ENCODE measurements at places on chromosomes 11 and 22.

GRCh38 chr11:110968348-110969062, 256.3 kb upstream of the ARHGAP20 start:
- no peaks in the 10 kb centered on the region for H3K4me1 ChIP-seq
- H3K4me3 ChIP-seq: no peak overlapping the region
- no peaks in the 10 kb centered on the region for H3K27me3 ChIP-seq
- H3K36me3 ChIP-seq: no peaks in the 10 kb centered on the region

DNA sequence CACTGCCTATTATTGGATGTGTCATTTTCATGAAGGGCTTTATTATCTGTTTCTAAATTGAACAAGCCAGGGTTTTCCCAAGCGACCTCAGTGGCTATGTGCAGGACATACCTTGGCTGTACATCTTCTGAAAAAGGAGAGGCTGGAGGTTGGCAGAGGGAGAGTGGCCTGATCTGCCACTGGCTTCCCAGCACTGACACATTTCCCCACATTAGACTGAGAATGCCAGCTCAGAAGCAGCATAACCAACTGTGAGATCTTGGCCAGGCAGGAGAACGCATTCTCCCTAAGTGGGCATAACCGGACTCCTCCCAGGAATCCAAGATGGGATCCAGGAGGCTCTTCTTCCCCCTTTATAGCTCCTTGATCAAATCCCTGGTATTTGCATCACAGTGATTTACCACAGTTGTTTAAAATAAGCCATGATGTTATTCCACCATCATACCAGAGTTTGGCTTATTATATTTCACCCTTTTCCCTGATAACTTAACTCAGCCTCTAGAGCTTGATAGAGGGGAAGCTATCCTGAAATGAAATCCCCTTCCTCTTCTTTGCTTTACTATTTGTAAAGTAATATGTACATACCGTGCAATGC, 33.8 kb downstream of the AMOTL1 start:
- H3K36me3 ChIP-seq: no peaks in the 10 kb centered on the region
- H3K27ac ChIP-seq: no peak overlapping the region
- H3K27me3 ChIP-seq: no peaks in the 10 kb centered on the region

GRCh38 chr11:2714871-2715270, 15.1 kb upstream of the KCNQ1OT1 start:
- no peaks in the 10 kb centered on the region for H3K36me3 ChIP-seq
- no peaks in the 10 kb centered on the region for H3K4me1 ChIP-seq
- no peak overlapping the region for H3K4me3 ChIP-seq

- peak; percentile 7 for DNase-seq
- no peaks in the 10 kb centered on the region for H3K36me3 ChIP-seq
- no peak overlapping the region for H3K27ac ChIP-seq
- no peaks in the 10 kb centered on the region for H3K27me3 ChIP-seq
Observed at GRCh38 chr11:35598254-35599125, 19.8 kb upstream of the FJX1 start.

- DNase-seq: no peak
- H3K4me1 ChIP-seq: no peaks in the 10 kb centered on the region
- no peaks in the 10 kb centered on the region for H3K36me3 ChIP-seq
- no peaks in the 10 kb centered on the region for H3K27me3 ChIP-seq
Observed at GRCh38 chr11:127531167-127531566, 530.6 kb upstream of the KIRREL3 start.

GRCh38 chr11:67010296-67010905, 12.5 kb upstream of the SYT12 start:
- H3K27ac ChIP-seq: no peak overlapping the region
- no peaks in the 10 kb centered on the region for H3K4me1 ChIP-seq
- H3K27me3 ChIP-seq: no peaks in the 10 kb centered on the region

DNA sequence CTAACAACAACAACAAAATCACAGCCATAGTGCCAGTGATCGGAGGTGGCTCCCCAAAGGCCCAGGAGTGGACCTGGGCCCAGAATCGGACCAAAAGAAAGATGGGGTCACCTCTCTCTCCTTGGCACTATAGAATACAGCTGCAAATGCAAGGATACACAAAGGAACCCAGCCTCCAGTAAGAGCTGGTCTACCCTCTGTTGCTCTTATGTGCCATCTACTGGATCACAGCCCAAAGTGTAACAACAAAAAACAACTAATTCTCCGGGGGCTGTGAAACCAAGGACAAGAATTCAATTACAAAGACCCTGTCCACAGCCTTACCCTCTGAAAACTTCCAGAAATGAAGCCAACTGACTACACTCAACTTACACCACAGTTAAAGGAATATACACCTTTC, 21.6 kb downstream of the OR8G5 start:
- no peak overlapping the region for H3K4me3 ChIP-seq
- no peaks in the 10 kb centered on the region for H3K4me1 ChIP-seq
- no peaks in the 10 kb centered on the region for H3K36me3 ChIP-seq
- no peak overlapping the region for H3K27ac ChIP-seq
- DNase-seq: no peak
- H3K27me3 ChIP-seq: no peaks in the 10 kb centered on the region

DNA sequence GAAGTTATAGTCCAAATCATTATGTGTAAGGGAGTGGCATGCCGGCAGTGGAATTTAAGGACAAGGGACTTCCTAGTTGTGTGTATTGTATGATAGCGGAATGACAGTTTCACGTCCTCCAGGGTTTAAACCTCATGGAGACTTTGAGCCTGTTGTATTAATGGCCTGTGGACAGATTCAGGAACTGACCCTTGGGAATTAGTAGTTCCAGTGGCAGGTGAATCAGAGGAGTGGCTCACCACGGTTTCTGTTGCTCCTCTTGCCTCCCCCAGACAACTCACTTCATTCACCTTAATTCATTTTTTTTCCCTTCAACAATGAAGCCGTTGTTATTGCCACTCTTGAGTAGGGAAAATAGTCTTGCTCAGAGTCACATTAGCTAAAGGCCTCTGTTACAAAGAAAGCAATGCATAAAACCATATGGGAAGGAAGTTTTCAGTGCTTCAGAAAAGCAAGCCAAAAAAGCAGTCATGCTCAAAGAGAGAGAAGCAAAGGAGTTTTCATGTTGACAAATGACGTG, 22.6 kb downstream of the AMOTL1 start:
- no peak overlapping the region for H3K4me3 ChIP-seq
- DNase-seq: no peak
- peaks cover 50% of the 10 kb centered on the region for H3K4me1 ChIP-seq
- no peaks in the 10 kb centered on the region for H3K36me3 ChIP-seq
- H3K27ac ChIP-seq: no peak overlapping the region

DNA sequence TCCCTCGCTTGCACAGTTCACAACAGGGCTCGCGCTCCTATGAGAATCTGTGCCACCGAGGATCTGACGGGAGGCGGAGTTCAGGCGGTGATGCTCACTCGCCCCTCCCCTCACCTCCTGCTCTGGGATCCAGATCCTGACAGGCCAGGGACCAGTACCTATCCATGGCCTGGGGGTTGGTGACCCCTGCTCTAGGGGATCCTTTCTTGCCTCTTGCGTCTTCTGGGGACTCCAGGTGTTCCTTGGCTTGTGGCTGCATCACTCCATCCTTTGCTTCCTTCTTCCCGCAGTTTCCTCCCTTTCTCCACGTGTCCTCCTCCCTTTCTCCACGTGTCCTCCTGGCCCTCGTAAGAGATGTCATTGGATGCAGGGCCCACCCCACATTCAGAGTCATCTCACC, 30.6 kb upstream of the KRTAP5-7 start:
- H3K4me3 ChIP-seq: no peak overlapping the region
- no peak for DNase-seq
- no peaks in the 10 kb centered on the region for H3K4me1 ChIP-seq
- no peaks in the 10 kb centered on the region for H3K27me3 ChIP-seq
- H3K36me3 ChIP-seq: peaks cover 40% of the 10 kb centered on the region

DNA sequence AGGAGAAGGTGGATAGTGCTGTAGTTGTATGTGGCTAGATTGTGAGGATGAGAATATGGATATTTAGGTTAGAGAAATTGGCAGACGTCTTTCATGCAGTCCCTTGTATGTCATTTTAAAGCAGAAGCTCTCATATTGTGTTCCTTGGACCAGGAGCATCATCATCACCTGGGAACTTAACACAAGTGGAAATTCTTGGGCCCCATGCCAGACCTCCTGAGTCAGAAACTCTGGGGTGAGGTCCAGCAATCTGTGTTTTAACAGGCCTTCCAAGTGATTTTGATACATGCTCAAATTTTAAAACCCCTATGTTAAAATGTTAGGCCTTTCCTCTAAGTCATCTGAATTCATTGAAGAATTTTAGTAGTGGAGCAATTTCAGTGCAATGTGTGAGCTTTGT, 34.8 kb downstream of the JHY start:
- no peaks in the 10 kb centered on the region for H3K4me1 ChIP-seq
- H3K4me3 ChIP-seq: no peak overlapping the region
- no peak overlapping the region for H3K27ac ChIP-seq
- H3K27me3 ChIP-seq: no peaks in the 10 kb centered on the region
- no peaks in the 10 kb centered on the region for H3K36me3 ChIP-seq
